ENCODE measurements at places on chromosomes 5 and 9.

- peaks cover 14% of the 10 kb centered on the region for H3K4me1 ChIP-seq
- H3K36me3 ChIP-seq = peaks cover 3% of the 10 kb centered on the region
- peaks cover 13% of the 10 kb centered on the region for H3K27me3 ChIP-seq
- DNase-seq = no peak
Measured at GRCh38 chr5:88142636-88142885, 126.1 kb downstream of the TMEM161B start.

DNA sequence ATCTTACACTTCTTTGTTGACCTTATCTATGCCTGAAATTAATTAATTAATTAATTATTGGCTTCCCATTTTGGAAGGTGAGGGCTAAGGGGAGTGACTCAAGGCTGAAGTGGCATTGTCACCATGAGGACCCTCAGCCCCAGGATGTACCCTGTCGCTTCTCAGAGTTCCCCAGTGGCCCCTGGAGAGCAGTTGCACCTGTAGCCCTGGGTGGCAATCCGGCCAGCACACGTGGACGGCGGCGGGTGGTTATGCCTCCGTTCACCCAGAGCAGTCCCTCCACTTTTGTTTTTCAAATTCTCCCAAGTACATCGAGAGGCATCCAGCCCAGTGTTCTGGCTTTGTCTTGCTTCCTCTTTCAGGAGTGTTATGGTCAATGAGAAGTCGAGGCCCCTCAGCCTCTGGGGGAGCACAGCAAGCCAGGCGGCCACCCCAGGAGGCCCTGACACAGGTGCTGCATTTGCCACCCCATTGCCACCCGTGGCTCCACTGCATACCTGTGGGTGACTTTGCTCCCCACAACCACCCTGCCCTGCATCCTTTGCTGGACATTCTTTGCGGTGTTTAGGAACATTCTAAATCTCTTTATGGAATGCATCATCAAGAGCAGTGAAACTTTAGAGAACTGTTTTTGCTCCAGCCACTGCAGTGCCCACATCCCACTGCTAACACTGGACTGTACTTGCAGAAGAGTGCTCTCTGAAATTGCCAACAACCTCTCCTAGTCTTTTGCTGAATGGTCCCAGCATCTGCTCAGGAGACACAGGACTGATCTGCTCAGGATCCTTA, 11.5 kb upstream of the IRX2 start:
- no peaks in the 10 kb centered on the region for H3K4me1 ChIP-seq
- H3K36me3 ChIP-seq = no peaks in the 10 kb centered on the region
- H3K27ac ChIP-seq = no peak overlapping the region
- DNase-seq = no peak

DNA sequence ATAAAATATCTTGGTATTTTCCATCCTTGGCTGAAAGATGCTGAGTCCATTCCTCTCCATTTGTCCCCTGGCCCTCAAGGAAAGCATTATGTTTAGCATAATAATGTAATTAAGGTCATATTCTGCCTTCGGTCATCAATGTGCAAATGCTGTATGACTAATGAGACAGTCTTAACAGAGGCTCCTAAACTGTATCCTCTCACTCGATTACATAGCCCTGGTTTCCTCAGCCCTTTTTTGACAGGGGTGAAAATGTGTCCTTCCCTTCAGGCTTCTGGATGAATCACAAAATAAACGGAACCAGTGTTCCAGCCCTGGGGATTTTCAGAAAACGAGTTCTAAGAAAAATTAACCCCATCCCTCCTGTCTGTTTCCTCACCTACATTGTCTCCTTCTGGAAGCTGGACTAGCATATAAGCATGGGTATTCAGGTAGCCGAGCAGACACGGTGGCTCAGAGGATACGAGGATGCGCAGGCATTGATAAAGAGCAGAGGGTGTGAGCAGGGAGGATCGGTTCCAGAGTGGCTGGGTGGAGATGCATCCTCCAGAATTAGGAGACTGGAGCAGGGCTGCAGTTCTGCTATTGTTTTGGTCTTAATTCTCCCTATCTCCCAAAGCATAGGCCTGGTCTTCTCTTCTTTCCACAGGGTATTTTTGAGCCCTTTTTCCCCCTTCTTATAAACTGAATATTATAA, 742.9 kb downstream of the TLR4 start:
- no peak overlapping the region for H3K27ac ChIP-seq
- no peaks in the 10 kb centered on the region for H3K4me1 ChIP-seq
- H3K27me3 ChIP-seq = peaks cover 2% of the 10 kb centered on the region
- H3K36me3 ChIP-seq = no peaks in the 10 kb centered on the region
- no peak overlapping the region for H3K4me3 ChIP-seq

DNA sequence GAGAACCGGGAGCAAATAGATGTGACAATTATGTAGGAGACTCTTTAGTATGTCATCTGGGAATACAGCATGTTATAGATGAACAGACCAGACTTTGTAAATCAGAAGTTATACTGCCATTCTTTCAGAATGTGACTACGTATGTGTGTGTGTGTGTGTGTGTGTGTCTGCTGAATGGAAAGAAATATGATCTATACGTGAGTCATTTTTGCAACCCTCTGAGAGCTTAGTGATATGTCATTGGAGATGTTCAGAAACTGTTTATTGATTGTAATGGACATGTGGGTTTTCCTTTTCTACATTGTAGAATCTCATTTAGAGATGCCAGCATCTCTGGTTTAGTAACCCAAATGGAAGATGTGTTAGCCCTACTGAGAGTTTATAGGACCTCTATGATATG, 731.5 kb downstream of the TLE1 start:
- no peaks in the 10 kb centered on the region for H3K27me3 ChIP-seq
- DNase-seq = no peak
- no peaks in the 10 kb centered on the region for H3K4me1 ChIP-seq
- H3K4me3 ChIP-seq = no peak overlapping the region
